ENCODE measurements at places on chromosomes 12 and 14.

- peak; percentile 29 for DNase-seq
These were observed 71.2 kb upstream of the ESRRB start for GRCh38 chr14:76304536-76305267.

DNA sequence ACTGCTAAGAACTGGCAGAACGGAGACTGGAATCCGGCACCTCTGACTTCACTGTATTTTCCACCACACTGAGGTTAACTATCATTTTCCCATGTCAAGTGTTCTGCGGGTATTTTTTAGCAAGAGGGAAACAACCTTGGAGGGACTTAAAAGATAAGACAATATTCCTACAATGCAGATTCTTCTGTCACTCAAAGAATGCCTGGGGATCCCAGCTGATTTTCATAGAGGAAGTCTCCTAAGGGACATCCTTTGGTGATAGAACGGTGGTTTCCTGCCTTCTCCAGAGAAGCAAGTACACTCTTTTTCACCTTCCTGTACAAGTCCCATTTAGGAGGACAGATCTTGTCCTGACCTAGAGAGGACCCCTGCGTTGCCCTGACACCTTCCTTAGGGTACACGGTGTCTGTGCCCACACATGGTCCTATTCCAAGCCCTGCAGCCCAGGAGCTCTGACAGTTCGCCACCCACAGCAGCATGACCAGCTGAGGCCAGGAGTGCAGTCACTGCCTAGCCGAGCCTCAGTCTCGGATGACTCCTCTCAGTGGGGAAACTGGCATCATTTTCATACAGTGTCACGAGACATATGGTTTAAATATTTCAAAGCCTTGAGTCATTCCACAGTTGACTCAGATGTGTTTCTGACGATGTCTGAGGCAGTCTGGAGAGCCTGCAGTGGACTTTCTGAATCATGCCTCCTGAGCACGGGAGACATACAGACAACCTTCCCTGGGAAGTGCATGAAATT lies 181.3 kb upstream of the FKBP4 start:
- DNase-seq = no peak

DNA sequence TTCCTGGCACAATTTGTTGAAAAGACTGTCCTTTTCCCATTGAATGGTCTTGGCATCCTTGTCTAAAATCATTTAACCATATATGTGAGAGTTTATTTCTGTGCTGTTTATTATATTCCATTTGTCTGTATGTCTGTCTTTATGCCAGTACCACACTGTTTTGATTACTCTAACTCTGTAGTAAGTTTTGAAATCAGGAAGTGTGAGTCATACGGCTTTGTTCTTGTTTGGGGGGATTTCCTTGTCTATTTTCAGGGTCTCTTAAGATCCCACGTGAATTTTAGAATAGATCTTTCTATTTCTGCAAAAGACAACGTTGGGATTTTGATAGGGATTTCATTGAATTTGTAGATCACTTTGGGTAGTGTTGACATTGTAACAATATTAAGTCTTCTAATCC lies 88.5 kb downstream of the MYRFL start:
- DNase-seq = no peak

DNA sequence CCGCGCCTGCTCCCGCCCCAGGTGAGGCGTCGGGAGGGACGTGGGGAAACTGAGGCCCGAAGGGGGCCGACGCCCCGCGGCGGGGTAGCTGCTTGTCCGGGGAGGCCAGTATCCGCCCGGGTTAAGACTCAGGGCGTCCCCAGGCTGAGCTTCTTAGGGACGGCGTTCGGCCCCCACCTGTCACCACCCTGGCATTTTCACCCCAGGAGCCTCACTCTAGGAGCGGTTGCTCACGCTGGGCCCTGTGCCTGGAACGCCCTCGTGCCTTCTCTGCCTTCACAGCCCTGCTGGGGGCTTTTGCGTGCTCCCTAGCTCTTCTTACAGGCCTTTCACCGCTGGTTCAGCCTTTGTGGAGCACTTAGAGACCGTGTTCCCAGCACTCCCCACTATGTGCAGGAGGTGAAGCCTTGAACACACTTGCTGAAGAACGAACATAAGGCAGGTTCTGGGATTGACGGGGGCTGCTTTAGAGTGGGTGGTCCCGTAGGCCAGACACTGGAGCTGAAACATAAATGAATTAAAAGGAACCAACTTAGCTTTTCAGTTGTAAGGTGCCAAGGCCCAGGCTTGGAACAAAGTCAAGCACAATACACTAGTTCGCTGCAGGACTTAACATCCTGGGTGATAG lies 601 bp downstream of the ZNF839 start:
- peak; percentile 62 for DNase-seq

DNA sequence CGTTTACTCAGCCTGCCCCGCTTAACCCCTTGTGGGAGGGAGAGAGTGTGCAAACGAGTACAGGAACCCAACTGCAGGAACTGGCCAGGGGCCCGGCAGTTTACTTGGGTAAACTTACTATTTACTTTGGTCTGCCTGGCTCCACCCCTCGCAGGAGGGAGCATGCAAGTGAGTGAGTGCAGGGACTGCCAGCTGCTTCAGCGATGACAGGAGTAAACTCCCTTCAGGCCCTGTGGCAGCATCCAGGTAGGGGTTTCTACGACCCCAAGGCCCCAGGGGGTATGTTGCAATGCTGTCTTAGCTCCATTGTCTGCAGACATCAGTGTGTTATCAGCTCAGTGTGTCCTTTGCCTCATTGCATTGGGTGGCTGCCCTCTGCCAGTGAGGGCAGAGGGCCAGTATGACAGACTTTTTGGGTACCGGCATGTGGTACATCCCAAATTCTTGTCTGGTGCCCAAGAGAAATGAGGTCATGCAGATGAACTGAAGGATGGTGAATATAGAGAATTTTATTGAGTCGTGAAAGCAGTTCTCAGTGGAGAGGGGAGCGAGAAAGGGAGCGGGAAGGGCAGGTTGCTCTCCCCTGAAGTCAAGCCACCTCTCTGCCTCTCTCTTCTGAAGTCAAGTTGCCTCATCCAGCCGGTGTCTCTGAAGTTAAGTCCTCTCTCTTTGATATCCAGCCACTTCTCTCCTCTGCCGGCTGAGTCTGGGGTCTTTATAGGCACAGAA lies 181.8 kb downstream of the FUT8 start:
- peak; percentile 82 for DNase-seq

GRCh38 chr12:97260786-97261185 lies 201.8 kb upstream of the RMST start:
- no peak for DNase-seq

- no peak for DNase-seq
These were observed 1153.5 kb downstream of the AACS start for GRCh38 chr12:126218697-126219096.

- peak; percentile 95 for DNase-seq
These were observed at the start of gene MGST1 for GRCh38 chr12:16347391-16348298. MGST1 (plus strand) TSS chr12:16347645; CDS start chr12:16354253, 6,608 bp downstream.

- no peak for DNase-seq
These were observed 20.4 kb upstream of the MAP1LC3B2 start for GRCh38 chr12:116538682-116539305.
